ENCODE measurements at places on chromosomes 6 and 20.

- DNase-seq: no peak
These were observed 547.8 kb downstream of the CDH26 start for GRCh38 chr20:60506061-60506460.

- DNase-seq: peak; percentile 67
These were observed 12.8 kb downstream of the ESF1 start for GRCh38 chr20:13771853-13772453.

GRCh38 chr6:41935193-41935574 is 6.4 kb downstream of the CCND3 start:
- no peak for DNase-seq

DNA sequence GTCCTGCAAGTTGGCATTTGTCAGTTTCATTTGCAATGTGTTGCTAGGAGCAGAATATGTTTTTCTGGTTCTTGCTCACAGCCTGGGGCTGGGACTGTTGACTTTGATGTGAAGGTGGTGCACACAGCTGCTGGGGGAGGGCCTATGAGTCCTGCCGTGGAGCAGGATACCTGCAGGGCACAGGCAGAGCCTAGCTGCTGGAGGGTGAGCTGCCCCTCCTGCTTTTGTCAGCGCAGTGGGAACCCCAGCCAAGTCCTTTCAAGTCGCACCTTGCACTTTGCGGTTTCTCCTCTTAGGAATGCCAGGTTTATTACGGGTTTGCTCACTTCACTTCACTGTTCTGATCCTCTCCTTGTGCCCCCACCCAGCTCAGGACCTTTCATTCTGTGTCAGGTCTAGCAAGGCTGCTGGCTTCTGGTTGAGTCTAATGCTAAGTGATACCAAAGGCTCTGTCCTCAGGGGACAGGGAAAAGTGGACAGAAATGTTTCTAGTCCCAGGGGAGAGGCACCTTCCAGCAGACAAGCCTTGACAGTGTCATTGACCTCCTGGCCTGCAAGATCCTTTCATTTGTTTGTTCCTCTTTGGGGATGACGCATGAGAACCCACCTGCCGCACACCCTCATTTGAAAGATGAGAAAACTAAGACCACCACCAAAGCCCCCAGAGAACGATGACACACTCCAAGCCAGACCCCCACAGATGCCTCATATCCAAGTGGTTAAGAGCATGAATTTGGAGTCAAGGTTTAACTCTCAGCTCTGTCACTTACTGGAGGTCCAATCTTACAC is 2.7 kb upstream of the SPO11 start:
- DNase-seq: no peak

GRCh38 chr6:73800997-73801396 is 105.0 kb downstream of the CD109 start:
- DNase-seq: no peak
